ENCODE measurements at places on chromosomes 5 and 9.

DNA sequence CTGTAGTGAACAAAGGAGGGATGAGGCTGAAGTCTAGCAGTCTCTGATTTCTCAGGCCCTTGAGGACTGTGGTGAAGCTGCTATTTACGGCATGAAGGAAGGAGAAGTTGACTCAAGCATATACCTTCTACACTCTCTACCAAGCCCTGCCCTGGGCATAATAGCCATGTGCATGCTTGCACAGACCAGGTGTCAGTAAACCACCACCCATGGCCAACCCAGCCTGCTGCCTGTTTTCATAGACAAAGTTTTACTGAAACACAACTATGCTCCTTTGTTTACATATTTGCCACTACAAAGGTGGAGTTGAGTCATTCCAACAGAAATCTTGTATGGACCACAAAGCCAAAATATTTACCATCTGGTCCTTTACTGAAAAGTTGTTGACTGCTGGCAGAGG, 126.9 kb downstream of the PAPPA start:
- no peak for DNase-seq

DNA sequence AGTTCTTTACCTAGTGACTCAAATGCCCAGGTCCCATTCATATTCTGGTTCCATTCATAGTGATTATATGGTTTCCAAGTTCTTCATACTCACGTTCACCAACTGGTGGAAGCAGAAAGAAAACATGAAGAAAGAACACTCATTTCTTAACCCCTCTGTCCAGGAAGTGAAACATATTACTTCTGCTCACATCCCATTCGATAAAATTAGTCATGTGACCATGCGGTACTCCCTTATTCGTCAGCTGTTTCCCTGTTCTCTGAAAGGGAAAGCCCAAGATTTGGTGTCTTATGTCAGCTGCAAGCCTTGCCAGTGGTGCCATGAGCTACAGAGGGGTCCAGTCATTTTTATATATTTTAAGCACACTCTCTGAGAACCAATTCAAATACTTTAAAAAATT, 387.0 kb upstream of the DMAC1 start:
- no peak for DNase-seq

GRCh38 chr5:22504411-22504810, 348.7 kb downstream of the CDH12 start:
- no peak for DNase-seq

GRCh38 chr5:171390883-171391677, 3.4 kb downstream of the NPM1 start:
- no peak for DNase-seq

- DNase-seq = no peak
Observed at GRCh38 chr5:6424110-6424659, 24.5 kb upstream of the UBE2QL1 start.

DNA sequence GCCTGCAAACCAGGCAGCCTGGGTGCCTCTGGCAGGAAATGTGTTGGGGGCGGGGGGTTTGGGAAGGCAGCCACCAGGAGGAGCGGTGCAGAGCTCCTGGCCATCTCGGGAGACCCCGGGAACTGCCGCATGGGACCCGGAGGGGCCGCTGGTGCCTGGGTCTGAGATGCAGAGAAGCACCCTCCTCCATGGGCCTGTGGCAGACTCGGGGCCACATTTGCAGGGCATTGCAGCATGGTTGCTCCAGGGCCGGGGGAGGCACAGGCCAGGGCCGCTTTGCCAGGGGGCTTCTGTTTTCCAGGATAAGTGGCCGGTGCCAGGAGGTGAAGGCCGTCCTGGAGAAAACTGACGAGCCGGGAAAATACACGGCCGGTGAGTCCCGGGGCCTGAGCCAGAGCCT, 1.7 kb downstream of the LCN1 start:
- DNase-seq = no peak

GRCh38 chr5:118968925-118969375, 19.4 kb downstream of the DTWD2 start:
- DNase-seq = no peak

DNA sequence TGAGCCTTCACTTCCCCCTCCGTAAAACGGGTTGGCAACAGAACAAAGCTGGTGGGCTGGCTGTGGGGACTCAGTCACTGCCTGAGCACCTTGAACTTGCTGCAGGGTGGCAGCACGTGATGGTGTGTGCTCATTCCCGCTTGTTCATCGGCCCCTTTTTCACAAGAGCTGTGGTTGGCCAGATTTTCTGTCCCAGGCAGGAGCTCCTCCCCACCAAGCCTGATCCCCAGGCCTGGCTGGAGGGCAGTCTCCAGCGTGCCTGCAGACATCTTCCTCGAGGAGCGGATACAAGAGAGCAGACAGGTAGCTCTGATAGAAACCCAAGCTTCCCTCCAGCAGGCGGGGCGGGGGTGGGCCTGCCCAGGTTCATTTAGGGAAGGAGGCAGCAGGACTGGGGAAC, 61.9 kb upstream of the ORM1 start:
- no peak for DNase-seq

DNA sequence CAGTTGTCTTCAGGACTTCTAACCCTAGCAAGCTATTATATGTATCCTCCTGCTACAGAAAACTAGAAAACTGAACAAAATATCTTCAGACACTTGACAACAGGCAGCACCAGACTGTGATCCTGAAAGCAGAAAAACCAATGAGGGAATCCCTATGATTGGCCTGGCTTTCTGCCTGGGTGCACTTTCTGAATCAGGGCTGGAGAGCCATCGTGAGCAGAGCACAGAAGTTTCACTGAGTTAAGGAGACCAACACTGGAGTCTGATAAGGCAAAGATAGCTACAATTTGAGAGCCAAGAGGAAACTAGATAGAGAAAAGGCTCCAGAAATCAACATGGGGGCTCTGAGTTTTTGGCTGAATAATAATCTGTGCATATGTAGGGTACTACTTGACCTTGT, 106.5 kb downstream of the FANCC start:
- DNase-seq = no peak

- no peak for DNase-seq
Observed at GRCh38 chr9:90092508-90092907, 487.7 kb downstream of the GADD45G start.

DNA sequence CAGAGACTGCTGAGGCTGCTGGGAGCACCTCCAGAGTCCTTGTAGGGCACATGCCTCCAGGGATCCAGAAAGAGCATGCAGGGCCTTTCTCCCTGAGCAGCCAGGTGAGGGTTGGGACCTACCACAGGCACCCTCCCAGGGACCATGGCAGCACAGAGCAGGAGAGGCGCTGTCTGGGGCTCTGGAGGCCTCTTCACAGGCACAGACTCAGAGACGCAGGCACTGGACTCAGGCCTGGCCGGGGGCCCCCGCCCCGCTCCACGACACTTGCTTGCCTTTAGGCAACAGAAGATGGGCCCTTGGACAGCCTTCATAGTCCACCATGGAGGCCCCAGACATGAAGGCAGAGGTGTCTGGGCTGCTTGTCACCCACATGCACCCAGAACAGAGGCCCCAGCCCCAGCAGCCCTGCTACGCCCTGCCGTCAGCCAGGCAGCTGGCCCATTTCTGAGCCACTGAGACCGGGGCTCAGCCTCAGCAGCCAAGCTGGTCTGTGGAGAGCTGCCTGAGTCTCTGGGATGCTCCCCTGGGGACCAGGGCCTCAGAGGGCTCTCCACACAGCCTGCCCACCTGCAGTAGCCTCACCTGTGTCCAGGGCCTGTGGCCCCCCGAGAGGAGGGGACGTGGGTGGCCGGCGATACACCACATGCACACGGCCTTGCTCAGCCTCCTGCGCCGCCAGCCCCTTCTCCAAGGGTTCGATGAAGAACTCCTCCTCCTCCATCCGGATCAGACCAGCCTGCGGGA, 72.8 kb downstream of the ADAMTS2 start:
- no peak for DNase-seq

GRCh38 chr9:63817622-63818518, 1467.1 kb downstream of the FOXD4L5 start:
- DNase-seq = peak; percentile 7

DNA sequence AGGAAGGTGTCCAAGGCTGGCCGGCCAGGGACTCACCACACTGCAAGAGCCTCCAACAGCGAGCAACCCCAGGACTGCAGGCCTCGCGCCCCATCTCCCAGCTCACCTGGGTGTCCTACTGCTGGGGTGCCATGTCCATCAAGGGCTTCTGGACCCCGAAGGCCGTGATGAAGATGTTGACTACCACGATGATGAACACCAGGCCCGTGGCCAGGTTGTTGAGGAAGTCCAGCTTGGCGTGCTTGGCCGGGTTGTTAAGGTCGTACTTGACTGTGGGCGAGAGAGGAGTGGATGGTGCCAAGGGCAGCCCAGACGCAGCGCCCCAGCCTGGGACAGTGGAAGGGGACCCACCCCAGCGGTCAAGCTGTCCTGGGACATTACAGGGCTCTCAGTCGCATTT, 9.3 kb downstream of the NINJ1 start:
- DNase-seq = no peak

DNA sequence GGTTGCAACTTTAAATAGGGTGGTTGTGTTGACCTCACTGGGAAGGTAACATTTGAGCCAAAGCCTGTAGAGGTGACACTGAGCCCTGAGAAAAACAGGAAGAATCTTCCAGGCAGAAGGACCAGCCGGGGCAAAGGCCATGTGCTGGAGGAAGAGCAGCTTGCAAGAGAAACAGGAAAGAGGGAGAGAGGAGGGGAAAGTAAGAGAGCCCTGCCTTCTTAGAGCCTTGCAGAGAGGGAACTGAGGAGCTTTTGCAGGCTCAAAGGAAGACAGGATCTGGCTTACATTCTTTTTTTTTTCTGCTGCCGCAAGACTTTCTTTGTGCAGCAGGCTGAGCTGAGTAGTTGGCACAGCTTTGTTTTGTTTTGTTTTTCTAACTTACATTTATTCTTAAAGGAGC, 17.4 kb downstream of the C9orf153 start:
- no peak for DNase-seq

- DNase-seq = no peak
Observed at GRCh38 chr9:93711002-93711401, 134.6 kb downstream of the PHF2 start.

DNA sequence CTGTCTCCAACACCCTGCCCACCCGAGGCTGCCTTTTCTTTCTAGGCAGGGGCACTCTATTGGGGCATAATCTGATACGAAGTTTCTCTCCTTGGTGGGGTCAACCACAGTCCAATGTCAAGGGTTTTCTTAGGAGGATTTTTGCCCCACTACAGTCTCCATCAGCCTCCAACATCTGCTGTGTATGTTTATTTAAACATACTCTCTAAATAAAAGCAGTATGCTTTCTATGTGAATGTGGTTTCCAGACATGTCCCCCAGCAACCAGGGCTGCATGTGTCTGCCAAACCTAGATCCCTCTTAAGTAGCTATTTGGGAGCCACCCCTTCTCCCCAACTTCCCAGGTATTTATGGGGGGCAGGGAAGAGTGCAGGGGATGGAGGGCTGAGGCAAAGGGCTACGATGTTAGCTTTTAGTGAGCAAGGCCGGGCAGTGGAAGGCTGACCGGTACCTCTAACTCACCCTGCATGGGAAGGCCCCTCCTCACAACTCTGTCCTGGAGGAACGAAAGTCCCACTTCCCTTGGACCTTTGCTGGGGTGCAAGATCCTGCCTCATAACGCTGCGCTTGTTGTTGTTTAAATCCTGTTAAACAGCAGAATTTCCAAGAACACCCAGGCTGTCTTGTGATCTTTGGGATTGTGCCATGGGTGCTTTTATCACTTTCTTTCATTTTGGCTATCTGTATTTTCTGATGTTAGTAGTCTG, 75.4 kb downstream of the NREP start:
- no peak for DNase-seq

DNA sequence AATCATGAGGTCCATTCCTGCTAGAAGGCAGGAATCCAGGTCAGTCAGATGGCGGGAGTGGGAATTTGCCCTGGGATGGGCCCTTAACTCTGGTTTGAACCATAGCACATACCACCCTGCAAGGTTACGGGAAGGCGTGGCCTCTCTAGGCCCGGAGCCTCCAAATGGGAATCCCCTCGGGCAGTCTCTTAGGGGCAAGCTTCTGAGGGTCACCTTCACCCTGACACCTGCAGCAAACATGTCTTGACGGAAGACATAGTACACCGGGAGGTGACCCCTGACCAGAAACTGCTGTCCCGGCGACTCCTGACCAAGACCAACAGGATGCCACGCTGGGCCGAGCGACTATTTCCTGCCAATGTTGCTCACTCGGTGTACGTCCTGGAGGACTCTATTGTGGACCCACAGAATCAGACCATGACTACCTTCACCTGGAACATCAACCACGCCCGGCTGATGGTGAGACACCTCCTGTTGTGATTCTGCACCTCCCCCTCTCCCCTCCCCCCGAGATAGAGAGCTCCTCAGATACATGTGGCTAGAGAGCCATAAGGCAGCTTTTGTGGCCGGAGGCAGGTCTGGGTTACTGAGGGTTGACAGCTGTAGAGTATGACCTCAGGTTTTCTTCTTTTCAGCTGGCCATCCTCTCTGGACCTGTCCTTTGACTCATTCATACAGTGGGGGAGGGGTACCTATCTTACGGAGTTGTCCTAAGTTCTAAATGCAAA, 957 bp downstream of the PRELID1 start:
- DNase-seq = no peak

DNA sequence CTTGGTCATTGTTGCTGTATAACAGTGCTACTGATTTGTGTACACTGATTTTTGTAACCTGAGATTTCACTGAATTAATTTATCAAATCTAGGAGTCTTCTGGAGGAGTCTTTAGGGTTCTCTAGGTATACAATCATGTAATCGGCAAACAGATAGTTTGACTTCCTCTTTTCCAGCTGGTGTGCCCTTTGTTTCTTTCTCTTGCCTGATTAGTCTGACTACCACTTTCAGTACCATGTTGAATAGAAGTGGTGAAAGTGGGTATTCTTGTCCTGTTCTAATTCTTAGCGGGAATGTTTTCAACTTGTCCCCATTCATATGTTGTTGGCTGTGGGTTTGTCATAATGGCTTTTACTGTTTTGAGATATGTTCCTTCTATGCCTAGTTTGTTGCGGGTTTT, 24.7 kb upstream of the RANBP6 start:
- DNase-seq = no peak

DNA sequence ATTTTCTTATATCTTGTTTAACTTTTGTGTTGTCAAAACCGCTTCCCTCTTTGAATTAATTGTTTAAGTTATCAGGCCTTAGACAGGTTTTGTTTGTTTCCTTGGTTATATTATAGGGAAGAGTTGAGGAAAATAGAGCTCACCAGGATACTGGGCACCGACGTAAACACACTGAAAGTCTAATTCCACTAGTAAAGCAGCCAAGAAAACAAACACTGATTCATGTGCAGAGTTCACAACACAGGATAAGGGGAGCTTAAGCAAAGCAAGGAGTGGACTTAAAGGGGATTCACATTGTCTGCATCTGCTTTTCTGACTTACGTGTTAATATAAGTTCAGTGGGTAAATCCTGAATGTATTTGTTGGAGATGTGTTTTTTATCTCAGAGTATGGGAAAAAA, 139.0 kb upstream of the CDH6 start:
- no peak for DNase-seq

GRCh38 chr9:103167530-103167929, 172.4 kb downstream of the CYLC2 start:
- no peak for DNase-seq

- no peak for DNase-seq
Observed at GRCh38 chr5:79699763-79700400, 10.2 kb downstream of the CMYA5 start.
